ENCODE measurements at places on chromosomes 11 and 22.

GRCh38 chr11:93189462-93189861 is 8.3 kb downstream of the SLC36A4 start:
- no peak for DNase-seq

GRCh38 chr22:46175631-46176030 is 25.3 kb downstream of the PPARA start:
- no peak for DNase-seq

DNA sequence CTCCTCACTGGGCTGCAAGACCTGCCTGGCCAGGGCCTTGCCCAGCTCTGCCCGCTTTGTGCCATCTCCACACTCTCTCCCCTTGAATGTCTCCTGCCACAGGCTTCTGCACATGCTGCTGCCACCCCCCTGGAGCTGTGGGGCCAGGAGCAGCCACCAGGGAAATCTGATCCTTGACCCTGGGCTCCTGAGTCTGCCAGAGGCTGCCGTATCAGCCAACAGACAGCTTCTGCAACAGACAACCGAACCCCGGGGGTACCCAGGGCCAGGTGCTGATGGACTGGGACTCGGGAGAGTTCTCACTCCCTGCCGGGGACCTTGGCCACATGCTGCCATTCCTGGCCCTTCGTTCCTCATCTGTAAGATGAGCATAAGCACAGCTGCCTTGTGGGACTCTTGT is 3.3 kb upstream of the PPARA start:
- peak; percentile 42 for DNase-seq

GRCh38 chr22:50577987-50578775 is at the start of gene CPT1B:
Gene CPT1B, minus strand, starts transcription at chr22:50578427. Its CDS starts 512 bp downstream, at chr22:50577915.
- DNase-seq, result no peak

GRCh38 chr11:408154-409007 is 6.4 kb downstream of the SIGIRR start:
- no peak for DNase-seq

DNA sequence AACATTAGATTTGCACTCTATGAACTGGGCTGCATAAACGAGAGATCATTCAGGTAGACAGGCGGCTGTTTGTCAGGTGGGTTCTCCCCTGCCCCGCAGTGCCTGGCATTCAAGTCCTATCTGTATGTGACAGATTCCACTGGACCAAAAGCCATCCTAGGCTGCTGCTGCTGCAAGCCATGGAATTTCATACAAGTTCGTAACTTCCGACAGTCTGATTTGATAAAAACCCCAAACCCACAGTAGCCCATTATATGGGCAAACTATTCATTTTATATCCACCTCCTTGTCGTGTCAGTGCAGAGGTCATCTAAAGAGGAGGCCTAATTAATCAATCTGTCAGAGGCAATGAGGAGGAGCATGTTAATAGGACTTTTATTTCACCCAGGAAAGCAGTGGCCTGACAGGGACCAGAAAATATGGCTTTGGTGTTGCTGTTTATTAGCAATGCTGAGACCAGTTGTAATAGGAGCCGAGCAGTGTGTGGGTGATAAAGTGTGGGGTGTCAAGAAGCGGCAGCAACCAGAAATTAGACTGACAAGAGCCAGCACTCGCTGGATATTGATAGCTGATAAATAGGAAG is 124.2 kb downstream of the ARL14EP start:
- no peak for DNase-seq

- DNase-seq, result no peak
Observed at GRCh38 chr11:93054881-93055280, 85.4 kb downstream of the MTNR1B start.

- peak; percentile 72 for DNase-seq
Observed at GRCh38 chr11:62444236-62444833, 25.5 kb downstream of the SCGB1A1 start.

DNA sequence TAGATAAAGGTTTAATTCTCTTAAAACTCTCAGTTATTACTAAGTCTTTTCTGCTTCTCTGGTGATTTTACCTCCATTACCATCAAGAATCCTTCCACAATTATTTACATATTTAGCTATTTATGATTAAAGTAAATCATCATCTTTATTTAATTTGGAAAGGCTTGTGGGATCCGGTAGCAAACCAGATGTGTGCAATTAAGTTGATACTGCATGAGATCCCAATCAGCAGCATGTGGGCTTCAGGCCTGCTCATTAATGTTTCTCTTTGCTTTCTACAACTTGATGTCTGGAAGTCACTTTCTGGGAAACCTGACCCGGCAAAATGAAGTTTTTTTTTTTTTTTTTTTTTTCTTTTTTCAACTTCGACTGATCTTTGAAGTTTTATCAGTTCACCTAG is 558.4 kb upstream of the ANO5 start:
- no peak for DNase-seq

DNA sequence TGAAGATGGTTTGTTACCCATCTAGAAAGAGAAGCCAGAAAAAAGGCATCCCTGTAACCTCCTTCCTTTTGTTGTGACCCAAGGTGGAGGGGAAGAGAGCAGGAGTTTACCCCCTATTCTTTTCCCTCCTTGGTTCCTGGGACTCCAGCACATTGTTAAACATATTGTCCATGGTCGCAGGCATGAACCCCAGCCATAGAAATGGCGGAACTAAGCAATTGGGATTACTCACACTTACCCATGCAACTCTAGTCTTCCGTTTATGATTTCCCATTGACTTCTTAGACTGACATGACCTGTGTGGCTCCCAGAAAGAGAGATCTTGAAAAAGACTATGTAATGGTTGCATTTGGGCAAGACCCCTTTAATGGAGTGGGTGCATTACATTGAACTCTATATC is 45.4 kb downstream of the OR4C46 start:
- no peak for DNase-seq

DNA sequence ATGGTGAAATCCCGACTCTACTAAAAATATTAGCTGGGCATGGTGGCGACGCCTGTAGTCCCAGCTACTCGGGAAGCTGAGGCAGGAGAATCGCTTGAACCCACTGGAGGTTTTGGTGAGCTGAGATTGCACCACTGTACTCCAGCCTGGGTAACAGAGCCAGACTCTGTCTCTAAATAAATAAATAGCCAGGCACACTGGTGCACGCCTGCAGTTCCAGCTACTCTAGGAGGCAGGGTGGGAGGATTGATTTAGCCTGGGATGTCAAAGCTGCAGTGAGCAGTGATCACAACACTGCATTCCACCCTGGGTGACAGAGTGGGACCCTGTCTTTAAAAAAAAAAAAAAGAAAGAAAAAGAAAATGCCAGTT is 17.4 kb downstream of the SUSD2 start:
- no peak for DNase-seq

GRCh38 chr11:70230151-70230839 is 27.2 kb downstream of the FADD start:
- DNase-seq, result no peak

- no peak for DNase-seq
Observed at GRCh38 chr11:86675017-86675416, 2.6 kb upstream of the ME3 start.

GRCh38 chr11:90845126-90845525 is 622.3 kb upstream of the CHORDC1 start:
- DNase-seq, result no peak

- DNase-seq, result no peak
Observed at GRCh38 chr11:60159868-60160267, 23.0 kb downstream of the MS4A6A start.

- DNase-seq, result no peak
Observed at GRCh38 chr11:61683961-61684869, 4.0 kb downstream of the DAGLA start.

- DNase-seq, result no peak
Observed at GRCh38 chr11:44978274-44978960, 27.7 kb upstream of the TP53I11 start.

DNA sequence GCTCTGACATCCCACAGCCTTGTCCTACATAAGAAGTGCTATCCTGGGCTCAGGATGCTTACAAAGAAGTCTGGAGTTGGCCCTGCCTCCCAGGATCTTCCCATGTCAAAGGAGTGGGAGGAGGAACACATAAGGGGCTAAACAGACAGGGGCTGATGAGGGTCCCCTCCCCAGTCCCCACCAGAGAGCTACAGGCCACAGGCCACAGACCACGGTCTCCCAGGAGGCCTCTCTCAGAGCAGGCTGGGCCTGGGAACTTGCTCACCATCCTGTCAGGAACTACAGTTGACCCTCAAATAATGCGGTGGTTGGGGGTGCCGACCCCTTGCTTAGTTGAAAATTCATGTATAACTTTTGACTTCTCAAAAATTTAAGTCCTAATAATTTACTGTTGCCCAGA is 315.5 kb downstream of the NTM start:
- DNase-seq, result no peak

DNA sequence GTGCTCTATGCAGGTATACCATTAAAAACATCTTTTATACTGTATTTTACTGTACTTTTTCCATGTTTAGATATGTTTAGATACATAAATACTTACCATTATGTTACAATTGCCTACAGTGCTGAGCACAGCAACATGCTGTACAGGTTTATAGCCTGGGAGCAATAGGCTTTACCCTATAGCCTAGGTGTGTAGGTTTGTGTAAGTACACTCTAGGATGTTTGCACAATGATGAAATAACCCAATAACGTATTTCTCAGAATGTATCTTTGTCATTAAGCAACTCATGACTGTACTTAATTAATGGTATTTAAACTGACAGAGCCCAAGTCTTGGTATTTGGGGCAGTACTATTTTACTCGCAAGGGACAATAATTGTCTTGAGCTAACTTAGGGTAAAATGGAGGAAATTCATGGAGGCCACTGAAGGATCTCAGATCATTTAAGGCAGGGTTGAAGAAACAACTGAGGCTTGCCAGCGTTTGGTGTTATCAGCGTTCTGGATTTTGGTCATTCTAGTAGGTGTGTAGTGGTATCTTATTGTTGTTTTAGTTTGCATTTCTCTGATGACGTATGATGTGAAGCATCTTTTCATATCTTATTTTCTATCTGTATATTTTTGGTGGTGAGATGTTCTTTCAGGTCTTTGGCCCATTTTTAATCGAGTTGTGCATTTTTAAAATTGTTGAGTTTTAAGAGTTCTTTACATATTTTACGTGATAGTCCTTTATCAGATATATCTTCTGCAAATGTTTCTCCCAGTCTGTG is 42.4 kb downstream of the ADAMTS15 start:
- DNase-seq, result no peak

DNA sequence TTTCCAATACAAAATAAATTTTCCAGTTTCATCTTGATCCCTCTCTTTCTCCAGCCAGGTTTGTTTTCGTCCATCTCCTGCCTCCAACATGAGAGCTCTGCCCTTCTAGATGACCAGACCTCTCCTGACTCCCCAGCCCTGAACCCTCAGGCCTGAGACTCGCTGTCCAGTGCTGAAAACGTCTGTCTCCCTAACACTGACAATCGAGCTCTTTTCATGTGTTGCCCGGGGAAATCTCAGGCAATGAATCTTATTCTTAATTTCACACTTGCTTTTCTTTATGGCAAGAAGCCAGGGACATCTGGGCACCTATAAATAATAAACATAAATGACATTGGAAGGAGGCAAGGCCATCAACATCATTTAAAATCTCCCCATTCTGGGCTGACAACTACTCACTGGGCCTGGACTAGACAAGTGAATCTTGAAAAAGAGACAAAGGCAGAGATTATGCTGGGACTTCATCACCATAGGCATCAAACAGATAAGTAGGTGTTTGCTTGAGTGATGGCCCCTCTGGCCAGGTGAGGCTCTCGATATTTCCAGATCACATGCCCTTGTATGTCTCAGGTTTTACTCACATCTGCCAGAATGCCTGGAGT is 274.5 kb upstream of the B3GAT1 start:
- DNase-seq, result no peak

DNA sequence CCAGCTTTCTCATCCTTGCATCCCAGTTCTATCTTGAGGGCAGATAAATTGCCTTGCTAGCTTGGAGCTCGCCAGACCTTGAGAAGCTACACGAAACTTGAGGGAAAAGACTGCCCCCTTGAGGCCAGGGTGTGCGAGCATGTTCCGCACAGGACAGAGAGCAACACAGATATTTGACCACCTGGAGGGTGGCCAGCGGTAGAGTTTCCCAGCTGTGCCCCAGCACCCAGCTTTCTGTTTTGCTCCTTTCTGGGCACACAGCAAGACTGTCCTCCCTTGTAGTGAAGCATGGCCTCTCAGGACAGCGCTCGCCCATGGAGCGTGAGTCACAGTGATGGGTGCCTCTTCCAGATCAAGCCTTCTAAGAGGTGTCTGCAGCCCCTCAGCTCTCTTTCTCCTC is 23.5 kb downstream of the SPATA19 start:
- DNase-seq, result peak; percentile 66

GRCh38 chr11:123176785-123177184 is 18.3 kb downstream of the CLMP start:
- DNase-seq, result no peak

- no peak for DNase-seq
Observed at GRCh38 chr11:98679673-98680072, 341.1 kb upstream of the CNTN5 start.

- peak; percentile 60 for DNase-seq
Observed at GRCh38 chr11:73184953-73185671, 33.0 kb upstream of the P2RY2 start.

GRCh38 chr11:131186629-131187101 is 183.8 kb upstream of the NTM start:
- peak; percentile 54 for DNase-seq

DNA sequence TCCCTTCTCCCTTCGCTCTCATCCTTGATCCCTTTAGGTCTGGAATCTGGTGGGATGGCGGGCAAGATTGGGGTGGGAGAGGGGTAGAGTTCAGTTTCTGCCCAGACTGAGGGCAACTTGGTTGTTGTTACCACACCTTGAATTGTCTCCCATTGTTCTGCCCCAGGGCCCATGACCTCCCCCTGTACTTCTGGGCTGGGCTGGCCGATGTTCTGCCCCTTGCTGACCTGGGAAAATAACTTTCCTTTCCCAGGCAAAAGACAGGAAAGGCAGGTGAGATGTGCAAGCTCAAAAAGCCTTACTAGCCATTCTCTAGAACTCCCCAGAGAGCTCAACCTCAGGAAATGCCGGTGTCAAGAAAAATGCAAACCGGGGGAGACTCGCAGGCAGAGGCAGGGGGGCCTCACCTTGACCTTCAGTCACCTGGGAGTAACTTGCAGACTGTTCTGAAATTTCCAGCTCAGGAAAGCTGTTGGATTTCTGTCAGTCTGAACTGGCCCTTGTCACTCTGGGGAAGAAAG is 32.4 kb upstream of the EIF3D start:
- no peak for DNase-seq

- DNase-seq, result no peak
Observed at GRCh38 chr11:4090258-4090657, 4.3 kb upstream of the RRM1 start.

- no peak for DNase-seq
Observed at GRCh38 chr11:1938343-1939005, 8.7 kb upstream of the MRPL23 start.

All from right forelimb (tissue), 1 donor.